ENCODE measurements at places on chromosomes 5 and 9. TPM values are rescaled to one million over a fixed set of nuclear protein-coding genes. Genes with fewer than 3 reads are reported as not detected.

The LRRC14B gene
- not detected for total RNA-seq

The PCDHGB7 gene
- not detected for total RNA-seq

The LCN15 gene
- not detected for total RNA-seq

The SLC12A2 gene
- 12.7 TPM for total RNA-seq

Data from A549 treated with GW870086 at 1 μM for 4 hours (cell line).